ENCODE measurements at places on chromosomes 16 and 17. TPM values are rescaled to one million over a fixed set of nuclear protein-coding genes. Genes with fewer than 3 reads are reported as not detected.

PRR14 gene
- total RNA-seq, result 13.4 TPM

FZD2 gene
- total RNA-seq, result 0.34 TPM

PLA2G10 gene
- total RNA-seq, result not detected

SCNN1G gene
- total RNA-seq, result not detected

FOXC2 gene
- 0.32 TPM for total RNA-seq

UBE2O gene
- total RNA-seq, result 38.4 TPM

SPHK1 gene
- 1.0 TPM for total RNA-seq

TNFRSF17 gene
- total RNA-seq, result not detected

ARL17B gene
- total RNA-seq, result 7.6 TPM

DOC2B gene
- 3.0 TPM for total RNA-seq

NCBP3 gene
- total RNA-seq, result 23.5 TPM

MEFV gene
- total RNA-seq, result 0.24 TPM

USP43 gene
- total RNA-seq, result not detected

PTGES3L gene
- total RNA-seq, result 61.9 TPM

TPSD1 gene
- total RNA-seq, result not detected

KREMEN2 gene
- not detected for total RNA-seq

TMC5 gene
- not detected for total RNA-seq

ULK2 gene
- total RNA-seq, result 12.8 TPM

RAMP2 gene
- total RNA-seq, result 9.2 TPM

SERPINF2 gene
- total RNA-seq, result 3.6 TPM

TBC1D28 gene
- not detected for total RNA-seq

PDP2 gene
- total RNA-seq, result 4.1 TPM

CLEC3A gene
- not detected for total RNA-seq

TEKT1 gene
- total RNA-seq, result not detected

PABPN1L gene
- not detected for total RNA-seq

GDPD1 gene
- 1.5 TPM for total RNA-seq

TOM1L1 gene
- total RNA-seq, result 4.0 TPM

CSH2 gene
- not detected for total RNA-seq

Measured in psoas muscle (tissue), 8 donors.